ENCODE measurements at places on chromosomes 2 and 18.
A peak's percentile ranks its signal among the peaks of the same experiment; 100 is the strongest.

DNA sequence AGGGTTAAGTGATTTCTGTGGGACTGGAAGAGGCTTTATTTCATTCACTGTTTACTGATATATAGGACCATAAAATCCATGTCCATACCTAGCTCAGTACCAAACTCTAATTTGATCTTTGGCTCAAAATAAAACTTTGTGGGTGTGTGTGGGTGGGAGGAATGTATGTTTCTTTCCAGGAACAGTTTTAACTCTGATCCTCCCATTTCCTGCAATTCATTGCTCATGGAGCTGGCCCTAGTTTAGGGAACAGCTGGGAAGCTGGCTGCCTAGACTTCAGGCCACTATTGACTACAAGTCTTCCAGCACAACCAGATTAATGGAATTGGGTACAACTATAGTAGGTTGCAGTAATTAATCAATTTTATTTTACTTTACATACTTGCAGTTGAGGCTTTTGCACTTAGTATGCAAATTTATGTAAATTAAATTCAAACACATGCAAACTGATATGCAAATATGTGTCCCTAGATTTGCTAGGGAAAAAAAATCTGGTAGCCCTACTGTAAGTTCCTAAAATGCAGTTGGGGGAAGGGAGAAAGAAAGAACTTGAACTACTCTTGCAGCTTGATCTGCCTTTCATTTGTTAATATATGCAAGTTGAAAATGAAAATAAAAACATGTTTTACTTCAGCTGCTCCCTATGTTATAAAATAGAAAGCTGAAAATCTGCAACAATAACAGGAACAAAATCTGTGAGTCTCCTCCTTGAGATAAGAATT, 1070.3 kb upstream of the CELF4 start:
- no peak for DNase-seq

- no peak for DNase-seq
Observed at GRCh38 chr2:203672856-203673255, 33.6 kb upstream of the CD28 start.

GRCh38 chr2:167715932-167716331, 531.5 kb downstream of the STK39 start:
- no peak for DNase-seq

DNA sequence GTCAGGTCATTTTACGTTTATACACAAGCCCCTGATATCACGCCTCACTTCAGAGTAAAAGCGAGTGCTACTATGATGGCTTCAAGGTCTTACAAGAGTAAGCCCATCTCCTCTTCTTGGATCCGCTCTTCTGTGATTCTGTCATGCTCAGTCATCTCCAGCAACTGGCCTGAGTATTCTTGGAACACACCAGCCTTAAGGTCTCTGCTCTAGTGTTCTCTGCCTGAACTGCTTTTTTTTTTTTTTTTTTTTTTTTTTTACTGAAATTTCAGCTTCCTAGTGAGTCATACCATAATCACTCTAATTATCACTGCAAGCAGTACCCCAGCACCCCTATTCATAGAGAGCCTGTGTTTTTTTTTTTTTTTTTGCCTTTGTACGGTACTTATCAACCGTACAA, 1228.9 kb downstream of the CNTNAP5 start:
- no peak for DNase-seq

- DNase-seq = no peak
Observed at GRCh38 chr2:168340931-168341330, 93.5 kb upstream of the STK39 start.

DNA sequence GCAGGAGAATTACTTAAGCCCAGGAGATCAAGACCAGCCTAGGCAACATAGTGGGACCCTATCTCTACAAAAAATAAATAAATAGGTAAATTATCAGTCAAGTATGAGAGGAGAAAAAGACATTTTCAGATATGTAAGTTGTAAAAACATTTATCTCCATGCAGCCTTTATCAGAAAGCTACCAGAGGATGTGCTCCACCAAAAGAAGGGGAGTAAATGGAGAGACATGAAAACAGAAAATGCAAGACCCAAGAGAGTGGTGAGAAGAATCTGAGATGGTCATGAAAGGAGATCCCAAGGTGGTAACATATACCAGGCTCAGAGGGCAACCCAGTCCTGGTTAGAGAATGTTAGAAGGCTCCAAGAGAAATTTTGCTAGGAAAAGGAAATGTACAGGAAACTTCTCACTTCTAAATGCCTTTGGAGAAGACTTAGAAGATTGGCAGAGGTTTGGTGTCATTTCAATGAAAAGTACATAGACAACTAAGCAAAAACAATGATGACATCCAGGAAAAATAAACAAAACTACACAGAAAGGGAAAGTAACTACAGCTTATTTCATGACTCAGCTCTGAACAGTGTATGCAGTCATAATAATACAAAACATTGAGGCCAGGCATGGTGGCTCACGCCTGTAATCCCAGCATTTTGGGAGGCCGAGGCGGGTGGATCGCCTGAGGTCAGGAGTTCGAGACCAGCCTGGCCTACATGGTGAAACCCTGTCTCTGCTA, 19.5 kb downstream of the CIB4 start:
- DNase-seq = no peak

DNA sequence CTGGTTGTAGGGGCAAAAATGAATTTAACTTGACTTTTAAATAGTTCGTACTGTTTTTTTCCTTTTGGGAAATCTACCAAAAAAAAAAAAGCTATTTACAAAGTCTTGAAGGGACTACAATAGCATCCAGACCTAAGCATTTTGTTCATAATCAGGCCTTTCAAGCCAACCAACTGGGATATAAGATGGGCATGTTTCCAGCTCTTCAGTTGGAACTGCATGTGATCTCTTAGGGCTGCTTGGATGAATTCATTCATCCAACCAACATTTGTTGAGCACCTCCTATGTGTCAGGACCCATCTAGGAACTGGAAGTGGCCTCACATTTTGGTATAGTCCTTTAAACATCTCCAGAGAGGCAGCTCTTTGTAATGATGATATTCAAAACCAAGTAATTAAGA, 98.6 kb downstream of the AAK1 start:
- DNase-seq = no peak

- DNase-seq = no peak
Observed at GRCh38 chr2:224072541-224073188, 33.6 kb upstream of the SERPINE2 start.

GRCh38 chr2:43455296-43455695, 140.5 kb downstream of the THADA start:
- no peak for DNase-seq

- DNase-seq = no peak
Observed at GRCh38 chr18:59646963-59647307, 50.3 kb downstream of the CCBE1 start.

DNA sequence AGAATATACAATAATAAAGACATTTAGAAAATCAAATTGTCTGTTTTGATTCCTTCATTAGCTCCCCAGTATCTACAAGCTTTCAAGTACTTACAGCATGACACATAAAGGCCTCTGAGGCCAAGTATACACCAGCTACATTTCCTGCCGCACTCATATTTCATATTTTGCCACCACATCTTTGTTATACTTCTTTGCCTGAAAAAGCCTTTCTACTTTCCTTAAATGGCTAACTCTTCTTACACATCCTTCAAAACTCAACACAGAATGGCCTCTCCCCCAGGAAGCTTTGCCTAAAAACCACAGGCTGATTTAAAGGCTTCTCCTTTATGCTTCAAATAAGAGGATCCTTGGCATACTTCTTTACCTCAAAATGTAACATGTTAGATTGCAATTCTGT, 4.5 kb downstream of the STK17B start:
- no peak for DNase-seq

DNA sequence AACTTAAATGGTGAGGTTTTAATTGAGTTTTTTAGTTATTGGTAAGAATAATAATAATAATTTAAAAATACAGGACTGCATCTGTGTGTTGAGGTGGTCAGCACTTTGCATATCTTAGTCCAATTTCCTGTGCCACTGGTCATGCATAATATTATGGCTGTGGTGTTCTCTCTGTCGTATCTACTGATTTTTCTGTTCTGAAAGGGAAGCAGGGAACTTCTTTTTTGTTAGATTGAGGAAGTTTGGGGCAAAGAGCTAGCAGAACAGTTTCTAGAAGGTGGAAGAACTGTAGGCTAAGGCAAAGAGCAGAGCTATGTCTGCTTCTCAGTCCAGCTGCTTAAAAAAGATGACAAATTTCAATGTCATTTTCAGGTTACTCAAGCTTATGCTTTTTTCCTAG, 74.3 kb downstream of the XRCC5 start:
- DNase-seq = no peak

DNA sequence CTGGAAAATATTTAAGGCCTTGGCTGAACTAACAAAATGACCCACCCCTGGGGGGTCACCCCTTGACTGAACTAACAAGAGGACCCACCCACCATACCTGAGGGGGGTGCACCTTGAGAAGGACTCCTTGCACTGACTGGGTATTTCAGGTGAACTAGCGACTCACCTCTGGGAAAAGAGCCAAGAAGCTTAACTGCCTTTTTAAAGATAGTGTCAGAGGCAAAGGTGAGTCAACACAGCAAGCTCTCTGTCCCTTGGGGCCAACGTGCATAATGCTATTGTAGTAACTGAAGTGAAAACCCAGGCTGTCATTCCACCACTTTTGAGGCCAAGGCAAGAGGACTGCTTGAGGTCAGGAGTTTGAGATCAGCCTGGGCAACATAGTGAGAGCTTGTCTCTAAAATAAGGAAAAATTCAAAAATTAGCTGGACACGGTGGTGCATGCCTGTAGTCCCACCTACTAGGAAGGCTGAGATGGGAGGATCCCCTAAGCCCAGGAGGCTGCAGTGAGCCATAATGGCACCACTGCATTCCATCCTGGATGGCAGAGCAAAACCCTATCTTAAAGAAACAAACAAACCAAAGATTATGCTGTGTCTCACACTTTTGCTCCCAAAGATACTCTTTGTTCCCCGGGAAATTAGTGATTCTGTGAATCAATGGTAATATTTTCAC, 36.4 kb upstream of the ZCCHC2 start:
- no peak for DNase-seq

DNA sequence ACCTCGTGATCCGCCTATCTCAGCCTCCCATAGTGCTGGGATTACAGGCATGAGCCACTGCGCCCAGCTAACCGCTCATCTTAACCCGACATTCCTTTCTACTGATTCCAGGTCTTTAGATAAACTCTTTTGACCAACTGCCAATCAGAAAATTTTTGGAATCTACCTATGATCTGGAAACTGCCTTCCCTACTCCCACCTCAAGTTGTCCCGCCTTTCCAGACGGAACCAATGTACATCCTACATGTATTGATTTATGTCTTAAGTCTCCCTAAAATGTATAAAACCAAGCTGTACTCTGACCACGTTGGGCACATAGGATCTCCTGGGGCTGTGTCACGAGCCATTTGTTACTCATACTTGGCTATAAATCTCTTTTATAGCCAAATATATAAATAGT, 3.2 kb upstream of the NEU2 start:
- DNase-seq = peak; percentile 41

GRCh38 chr2:182941919-182942318, 75.5 kb upstream of the FRZB start:
- no peak for DNase-seq

- no peak for DNase-seq
Observed at GRCh38 chr2:127649100-127649611, 3.2 kb downstream of the GPR17 start.

- no peak for DNase-seq
Observed at GRCh38 chr2:70019096-70019495, 57.7 kb upstream of the ASPRV1 start.

DNA sequence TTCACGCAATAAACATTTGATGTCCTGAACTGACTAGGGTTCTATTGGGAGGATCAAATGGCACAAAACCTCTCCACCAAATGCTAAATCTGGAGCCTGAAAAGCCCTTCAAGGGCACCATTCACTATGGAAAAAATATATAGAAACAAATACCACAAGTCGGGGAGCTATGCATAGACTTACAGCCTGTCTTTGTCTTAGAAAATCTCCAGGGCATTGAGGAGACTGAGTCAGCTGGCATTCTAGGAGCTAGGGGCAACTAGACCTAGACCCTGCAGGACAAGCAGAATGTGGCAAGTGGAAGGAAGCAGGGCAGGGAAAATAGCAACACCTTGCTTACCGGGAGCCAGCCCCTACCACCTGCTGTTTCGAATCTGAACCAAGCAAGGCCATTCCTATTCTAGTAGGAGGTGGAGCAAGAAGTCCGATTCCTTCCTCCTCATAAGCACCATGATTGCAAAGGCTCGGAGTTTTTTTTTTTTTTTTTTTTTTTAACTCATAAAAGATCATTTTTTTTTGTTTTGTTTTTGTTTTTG, 77.8 kb downstream of the DDX1 start:
- no peak for DNase-seq

DNA sequence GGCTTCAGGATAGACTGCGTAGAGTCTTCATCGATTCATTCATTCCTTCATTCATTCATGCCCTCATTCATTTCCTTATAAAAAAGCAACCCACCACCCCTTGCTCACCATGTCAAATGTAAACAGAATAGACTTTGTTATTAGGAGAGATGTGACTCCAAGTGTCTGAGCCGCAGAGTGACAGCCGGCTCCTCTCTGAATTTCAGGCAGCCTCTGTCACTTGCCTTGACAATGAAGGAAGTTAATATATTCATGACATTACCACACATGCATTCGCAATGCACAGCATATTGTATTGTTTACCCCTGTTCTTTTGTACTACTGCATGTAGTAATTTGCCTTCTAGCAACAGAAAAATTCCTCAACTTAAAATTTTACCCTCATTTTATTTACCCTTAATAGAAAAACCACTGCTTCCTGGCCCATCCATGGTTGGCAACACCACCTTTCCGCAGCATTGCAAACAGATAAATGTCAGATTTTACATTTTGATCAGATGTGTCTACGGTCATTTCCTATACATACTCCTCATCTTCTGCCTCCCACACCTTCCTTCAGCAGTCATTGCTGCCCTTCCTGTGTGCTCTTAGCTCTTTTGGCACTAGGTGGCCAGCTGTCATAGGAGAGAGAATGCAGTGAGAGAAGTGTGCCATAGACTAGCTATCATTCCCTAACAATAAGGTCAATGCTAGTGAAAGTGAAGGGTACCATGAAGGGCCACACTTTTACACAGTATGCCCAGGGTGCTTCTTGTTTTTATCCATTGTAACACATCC, 1090.8 kb downstream of the BCL11A start:
- DNase-seq = no peak

DNA sequence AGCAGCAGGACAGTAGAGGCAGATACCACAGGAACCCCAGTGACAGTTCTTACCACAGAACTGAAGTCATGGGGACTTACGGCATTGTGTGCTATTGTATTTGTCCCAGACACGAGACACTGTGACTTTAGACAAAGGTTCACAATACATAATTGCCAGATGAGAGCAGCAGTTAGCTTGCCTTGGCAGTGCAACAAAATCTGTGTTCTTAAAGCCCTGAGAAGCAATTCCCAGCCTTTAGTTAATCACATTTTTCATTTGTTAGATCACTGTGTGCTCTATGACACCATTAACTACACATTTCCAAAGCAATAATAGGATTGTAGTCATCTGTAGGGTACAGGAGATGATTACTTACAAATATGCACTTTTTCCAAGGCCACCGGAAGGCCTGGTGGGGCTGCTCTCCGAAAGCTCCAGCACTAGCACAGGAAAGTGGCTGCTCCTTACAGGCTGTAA, 97.5 kb upstream of the LDLRAD4 start:
- DNase-seq = no peak

Data from HTR-8/SVneo (cell line).